ENCODE measurements at places on chromosomes 2 and 18.

GRCh38 chr2:227914362-227914761 is 42.9 kb downstream of the DAW1 start:
- DNase-seq: no peak

DNA sequence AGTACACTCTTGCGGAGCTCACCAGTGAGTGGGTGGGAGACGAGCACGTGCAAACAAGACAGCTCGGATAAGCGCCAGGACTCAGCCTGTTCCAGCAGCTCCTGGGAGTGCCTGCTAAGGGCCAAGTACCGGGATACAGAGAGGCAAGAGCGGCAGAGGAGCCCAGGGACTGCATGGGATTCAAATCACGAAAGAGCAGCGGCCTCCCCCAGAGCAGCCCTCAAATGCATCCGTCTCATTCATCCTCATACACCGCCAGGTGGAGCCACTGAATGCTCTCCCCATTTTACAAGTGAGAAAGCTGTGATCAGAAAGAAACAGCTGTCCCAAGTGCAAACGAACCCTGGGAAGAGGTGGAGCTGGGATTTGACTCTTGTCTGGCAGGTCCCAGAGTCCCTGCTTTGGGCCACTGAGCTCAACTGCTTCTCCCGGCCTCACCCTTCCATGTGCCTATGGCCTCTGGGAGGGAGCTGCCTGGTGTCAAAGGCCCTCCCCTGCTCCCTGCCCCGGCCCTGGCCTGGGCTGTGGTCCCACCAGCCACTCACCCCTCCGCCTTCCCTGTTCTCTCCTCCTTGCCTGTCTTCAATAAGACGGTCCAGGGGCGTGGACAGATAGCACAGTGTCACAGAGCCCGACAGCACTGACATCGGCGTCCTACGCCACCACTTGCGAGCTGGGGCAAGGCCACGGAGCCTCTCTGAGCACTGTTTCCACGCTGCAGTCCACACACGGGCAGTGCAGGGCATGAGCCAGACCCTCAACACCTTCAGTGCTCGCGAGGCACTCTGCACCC is 72.8 kb upstream of the TAF1B start:
- no peak for DNase-seq

DNA sequence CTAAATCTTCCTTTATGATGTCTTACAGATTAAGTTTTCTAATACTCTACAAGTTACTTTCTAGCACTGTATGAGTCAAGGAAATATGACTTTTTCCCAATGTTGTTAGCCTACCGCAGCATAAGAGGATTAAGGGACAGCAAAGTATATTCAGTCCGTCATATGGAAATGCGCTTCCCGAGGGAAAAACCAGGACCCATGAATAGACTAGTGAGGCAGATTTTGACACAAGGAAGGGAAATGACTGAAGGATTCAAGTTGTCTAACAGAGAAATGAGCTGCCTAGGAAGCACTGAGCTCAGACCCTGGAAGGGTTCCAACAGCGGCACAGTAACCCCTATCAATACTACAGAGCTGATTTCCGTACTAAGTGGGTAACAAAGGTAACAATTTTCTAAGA is 12.0 kb downstream of the SEPTIN10 start:
- DNase-seq: no peak

DNA sequence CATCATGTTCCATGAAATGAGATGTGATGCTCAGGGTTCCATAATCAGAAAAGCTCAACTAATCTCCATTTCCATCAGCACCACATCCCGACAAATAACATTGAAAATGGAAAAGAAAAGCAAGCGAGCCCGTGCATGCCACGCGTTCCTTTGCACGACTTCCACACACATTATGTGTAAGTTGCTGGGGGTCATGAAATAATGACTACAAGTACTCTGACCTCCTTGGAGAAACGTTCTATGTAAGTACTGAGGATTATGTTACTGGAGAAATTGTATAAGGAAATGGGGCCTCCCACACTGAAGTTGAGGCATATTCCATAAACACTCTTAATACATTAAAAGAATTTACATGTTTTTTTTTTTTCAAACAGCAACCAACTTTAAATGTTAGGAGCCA is 38.3 kb downstream of the CCBE1 start:
- no peak for DNase-seq

- no peak for DNase-seq
These were observed 8.5 kb downstream of the SP140L start for GRCh38 chr2:230335461-230335863.

DNA sequence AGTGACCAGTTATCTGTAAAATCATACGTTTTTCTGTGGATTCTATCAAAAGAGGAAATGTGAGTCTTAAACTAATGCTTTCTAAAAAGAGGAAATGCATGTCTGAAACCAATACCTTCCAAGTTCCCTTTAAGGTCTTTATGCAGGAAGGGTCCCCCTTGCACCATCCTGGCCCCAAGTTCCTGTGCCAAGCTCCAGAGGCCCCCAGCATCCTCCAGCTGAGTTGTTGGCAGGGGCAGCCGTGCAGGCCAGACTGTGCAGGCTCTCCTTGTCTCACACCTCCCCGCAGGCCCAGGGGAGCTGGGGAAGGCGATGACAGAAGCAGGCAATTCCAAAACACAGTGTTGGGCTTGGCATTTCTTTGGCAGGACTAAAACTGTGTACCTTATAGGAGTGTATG is 39.2 kb downstream of the DPYSL5 start:
- DNase-seq: no peak

GRCh38 chr18:62182220-62182619 is 4.6 kb downstream of the PIGN start:
- no peak for DNase-seq
